ENCODE measurements at places on chromosomes 7 and 10.

GRCh38 chr7:108452707-108453106 lies 3.5 kb downstream of the NRCAM start:
- DNase-seq = no peak

- no peak for DNase-seq
Observed at GRCh38 chr10:50585921-50586739, 37.6 kb downstream of the SGMS1 start.

DNA sequence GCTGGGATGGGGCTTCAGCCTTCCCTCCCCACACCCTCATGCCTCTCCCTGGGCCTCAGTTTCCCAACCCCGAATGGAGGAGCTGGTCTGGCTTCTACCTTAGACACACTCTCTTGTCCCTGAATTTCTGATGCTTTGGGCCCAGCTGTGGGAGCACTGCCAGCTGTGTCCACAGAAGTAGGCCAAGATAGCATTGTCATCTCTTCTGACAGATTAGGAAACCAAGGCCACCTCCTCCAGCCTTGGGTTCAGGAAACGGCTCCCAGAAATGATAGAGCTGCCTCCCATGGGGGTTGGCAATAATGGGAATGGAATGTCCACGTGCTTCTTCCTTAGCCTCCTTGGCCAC lies 1.3 kb downstream of the PPIF start:
- no peak for DNase-seq

GRCh38 chr10:78309536-78310237 lies 276.0 kb downstream of the RPS24 start:
- DNase-seq = no peak

- DNase-seq = no peak
Observed at GRCh38 chr7:23472956-23473843, 2.9 kb upstream of the IGF2BP3 start.

DNA sequence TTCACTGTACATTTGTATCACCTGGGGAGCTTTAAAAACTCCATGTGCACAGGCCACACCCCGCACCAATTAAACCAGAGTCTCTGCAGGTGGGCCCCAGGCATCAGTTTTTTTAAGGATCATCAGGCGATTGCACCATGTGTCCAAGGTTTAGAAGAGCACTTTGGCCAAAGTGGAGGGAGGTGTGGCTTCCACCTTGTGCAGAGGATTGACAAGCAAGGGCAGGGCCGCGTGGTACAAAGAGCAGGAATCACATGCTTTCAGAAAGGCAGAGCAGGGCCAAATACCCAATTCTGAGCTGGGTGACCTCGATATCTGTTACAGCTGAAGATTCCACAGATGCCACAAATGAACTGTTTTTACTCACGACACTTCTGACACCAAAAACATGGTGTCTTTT lies 52.4 kb downstream of the NOC3L start:
- DNase-seq = no peak

- DNase-seq = no peak
Observed at GRCh38 chr10:93771354-93771753, 13.6 kb downstream of the LGI1 start.

- no peak for DNase-seq
Observed at GRCh38 chr10:130045801-130046321, 64.8 kb downstream of the C10orf143 start.

GRCh38 chr10:114221235-114221634 lies 17.8 kb upstream of the VWA2 start:
- DNase-seq = no peak

- DNase-seq = no peak
Observed at GRCh38 chr10:35723992-35724391, 81.9 kb upstream of the FZD8 start.

- no peak for DNase-seq
Observed at GRCh38 chr7:120185940-120186682, 86.9 kb upstream of the KCND2 start.

GRCh38 chr7:92968502-92968901 lies 132.1 kb upstream of the CDK6 start:
- DNase-seq = no peak

GRCh38 chr10:50540826-50541122 lies 83.0 kb downstream of the SGMS1 start:
- no peak for DNase-seq

GRCh38 chr7:515628-516027 lies 4.0 kb downstream of the PDGFA start:
- DNase-seq = no peak

DNA sequence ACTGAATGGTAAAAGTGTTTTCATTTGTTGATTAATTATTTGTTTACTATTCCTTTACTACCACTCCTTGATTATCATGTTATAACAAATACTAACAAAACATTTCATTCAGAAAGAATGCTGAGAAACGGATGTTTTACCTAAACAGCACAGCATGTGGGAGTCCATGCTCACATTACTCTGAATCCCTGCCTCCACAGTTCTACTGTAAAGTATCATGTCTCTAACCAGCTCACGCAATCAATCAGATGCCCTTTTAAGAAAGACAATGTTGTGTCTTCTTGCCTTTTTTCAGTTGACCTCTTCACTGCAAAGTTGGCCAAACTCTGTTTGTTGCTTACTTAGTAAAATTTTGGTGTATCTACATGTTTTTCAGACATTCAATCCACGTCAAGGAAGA lies 232.5 kb upstream of the MDFIC start:
- DNase-seq = no peak

DNA sequence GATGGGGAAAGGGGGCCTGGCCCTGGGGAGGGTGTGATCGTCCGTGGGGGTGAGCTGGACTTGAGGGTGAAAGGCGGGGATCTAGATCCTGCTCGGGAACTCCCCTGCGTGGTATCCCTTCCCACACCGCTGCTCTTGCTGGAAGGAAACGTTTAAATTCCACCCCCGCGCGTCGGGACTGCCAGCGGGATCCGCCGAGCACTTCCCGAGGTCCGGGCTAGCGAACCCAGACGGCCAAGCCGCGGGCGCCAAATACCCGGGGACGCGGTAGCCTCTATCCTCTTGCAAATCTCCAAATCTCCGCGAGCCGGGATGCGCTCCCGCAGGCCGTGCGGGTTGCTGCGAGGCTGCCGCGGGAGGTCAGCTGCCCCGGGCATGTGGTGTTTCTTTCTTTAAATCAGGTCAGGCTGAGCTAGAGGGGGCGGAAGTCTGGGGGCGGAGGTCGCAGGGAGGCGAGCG lies 904 bp downstream of the NPTX2 start:
- DNase-seq = no peak

- no peak for DNase-seq
Observed at GRCh38 chr10:97012470-97012869, 173.3 kb downstream of the SLIT1 start.

DNA sequence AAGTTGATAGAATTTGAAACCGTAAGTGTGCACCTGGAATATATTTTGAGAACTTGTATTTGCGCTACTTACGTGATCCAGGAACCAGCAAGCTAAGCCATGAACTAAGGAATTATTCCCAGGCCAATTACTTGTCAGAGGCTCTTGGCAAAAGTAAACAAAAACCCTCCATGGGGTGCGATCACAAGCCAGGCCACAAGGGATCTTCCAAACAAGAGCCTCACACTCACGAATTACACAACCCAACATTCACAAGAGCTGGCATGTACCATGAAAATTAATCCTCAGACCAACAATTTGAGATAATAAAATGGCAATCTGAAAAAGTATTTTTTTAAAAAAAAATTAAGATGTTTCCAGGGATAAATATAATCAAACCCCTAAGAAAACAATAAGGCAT lies 467.0 kb upstream of the AKR1E2 start:
- DNase-seq = no peak

DNA sequence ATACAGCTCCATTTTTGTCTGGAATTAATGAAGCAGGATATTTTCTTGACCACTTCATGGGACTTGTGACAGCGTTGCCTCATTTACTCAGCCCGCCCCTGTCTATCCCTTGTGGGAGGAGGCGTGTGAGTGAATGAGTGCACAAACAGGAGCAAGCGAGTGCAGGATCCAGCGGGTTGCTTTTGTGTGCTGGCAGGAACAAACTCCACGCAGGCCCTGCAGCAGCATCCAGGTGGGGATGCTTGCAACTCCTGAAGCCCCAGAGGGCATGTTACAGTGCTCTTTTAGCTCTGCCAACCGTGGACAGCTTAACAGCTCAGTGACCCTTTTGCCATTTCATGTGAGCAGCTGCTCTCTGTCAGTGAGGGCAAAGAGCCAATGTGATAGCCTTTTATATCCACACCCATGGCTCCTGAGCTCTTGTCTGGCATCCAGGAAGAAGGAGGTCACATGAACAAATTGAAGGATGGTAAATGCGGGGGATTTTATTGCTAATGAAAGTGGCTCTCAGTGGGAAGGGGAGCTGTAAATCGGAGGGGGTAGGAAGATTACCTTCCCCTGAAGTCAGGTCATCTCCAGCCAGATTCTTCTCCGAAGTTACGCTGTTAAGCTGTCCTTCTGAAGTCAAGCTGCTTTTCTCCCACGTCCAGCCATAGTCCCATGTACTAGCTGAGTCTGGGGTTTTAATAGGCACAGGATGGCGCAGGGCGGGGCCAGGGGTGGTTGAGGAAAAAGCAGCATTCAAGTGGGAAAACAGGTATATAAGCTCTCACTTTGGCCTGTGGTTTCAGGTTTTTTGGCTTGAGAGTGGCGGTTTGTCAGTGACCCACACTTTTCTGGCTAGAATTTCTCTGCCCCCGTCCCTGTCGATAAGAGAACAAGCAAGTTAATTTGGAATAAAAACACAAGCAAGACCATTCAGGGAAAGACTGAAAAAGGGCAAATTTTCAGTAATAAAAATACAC lies 714.7 kb upstream of the MBL2 start:
- DNase-seq = no peak

DNA sequence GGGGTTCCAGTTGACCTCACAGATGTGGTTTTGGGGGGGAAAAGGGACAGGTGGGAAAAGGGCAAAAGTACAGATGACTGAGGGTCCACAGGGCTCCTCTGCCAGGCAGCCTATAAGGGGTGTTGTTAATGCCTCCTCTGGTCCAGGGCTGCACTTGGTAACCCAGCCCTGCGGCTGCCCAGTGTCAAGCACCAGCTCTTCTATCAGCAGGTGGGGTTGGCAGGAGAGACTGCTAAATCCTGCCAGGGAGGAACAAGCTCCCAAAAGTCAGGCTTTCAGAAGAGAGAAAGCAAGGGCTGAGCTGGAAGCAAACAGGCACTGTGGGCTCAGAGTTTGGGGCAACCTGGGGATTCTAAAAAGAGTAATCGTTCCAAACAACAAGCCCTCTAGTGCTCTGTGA lies 39.1 kb downstream of the LRRC20 start:
- DNase-seq = no peak

GRCh38 chr10:124077208-124077993 lies 16.0 kb downstream of the CHST15 start:
- no peak for DNase-seq

DNA sequence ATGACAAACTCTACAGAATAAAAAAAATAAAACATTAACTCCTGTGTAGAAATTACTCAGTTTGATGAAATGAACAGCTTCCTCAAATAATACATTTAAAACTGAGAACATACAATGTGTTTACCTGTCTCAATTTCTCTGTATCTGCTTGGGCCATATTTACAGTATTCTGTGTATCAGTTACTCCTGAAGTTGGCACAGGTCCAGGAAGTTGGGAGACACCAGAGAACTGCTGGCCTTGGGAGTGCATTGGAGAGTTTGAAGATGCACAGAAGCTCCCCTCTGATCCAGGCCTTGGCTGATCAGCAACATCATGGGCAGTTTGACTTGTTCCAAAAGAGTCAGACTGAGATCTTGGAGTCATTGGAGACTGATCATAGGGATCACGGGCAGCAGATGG lies 155.1 kb downstream of the GALNT11 start:
- DNase-seq = no peak

DNA sequence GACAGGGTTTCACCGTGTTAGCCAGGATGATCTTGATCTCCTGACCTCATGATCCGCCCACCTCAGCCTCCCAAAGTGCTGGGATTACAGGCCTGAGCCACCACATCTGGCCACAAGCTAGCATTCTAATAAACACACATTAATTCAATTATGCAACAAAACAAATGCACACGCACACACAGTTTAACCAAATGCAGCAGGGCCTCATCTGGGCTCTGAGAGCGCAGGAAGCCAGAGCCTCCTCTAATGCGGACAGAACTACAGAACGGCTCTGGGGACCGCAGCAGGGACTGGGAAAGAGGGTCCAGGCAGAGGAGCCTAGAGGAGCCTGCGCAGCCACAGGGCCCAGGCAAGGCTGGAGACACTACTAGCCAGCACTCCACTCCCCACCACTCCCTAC lies 3.8 kb downstream of the MAD1L1 start:
- no peak for DNase-seq

GRCh38 chr7:29881724-29882123 lies 75.4 kb downstream of the WIPF3 start:
- DNase-seq = no peak

GRCh38 chr7:147571436-147572185 lies 1019.0 kb upstream of the C7orf33 start:
- DNase-seq = no peak

- DNase-seq = no peak
Observed at GRCh38 chr7:17719998-17720397, 220.3 kb downstream of the SNX13 start.

- DNase-seq = peak; percentile 66
Observed at GRCh38 chr7:54877683-54878082, 118.7 kb upstream of the SEC61G start.

GRCh38 chr10:22978287-22978686 lies 50.4 kb downstream of the ARMC3 start:
- peak; percentile 87 for DNase-seq

GRCh38 chr10:102994531-102995295 lies 76.6 kb downstream of the CNNM2 start:
- DNase-seq = no peak

Data from LNCaP clone FGC (cell line).